ENCODE measurements at places on chromosomes 16 and 17. TPM values are rescaled to one million over a fixed set of nuclear protein-coding genes. Genes with fewer than 3 reads are reported as not detected.
A peak's percentile ranks its signal among the peaks of the same experiment; 100 is the strongest.

DNA sequence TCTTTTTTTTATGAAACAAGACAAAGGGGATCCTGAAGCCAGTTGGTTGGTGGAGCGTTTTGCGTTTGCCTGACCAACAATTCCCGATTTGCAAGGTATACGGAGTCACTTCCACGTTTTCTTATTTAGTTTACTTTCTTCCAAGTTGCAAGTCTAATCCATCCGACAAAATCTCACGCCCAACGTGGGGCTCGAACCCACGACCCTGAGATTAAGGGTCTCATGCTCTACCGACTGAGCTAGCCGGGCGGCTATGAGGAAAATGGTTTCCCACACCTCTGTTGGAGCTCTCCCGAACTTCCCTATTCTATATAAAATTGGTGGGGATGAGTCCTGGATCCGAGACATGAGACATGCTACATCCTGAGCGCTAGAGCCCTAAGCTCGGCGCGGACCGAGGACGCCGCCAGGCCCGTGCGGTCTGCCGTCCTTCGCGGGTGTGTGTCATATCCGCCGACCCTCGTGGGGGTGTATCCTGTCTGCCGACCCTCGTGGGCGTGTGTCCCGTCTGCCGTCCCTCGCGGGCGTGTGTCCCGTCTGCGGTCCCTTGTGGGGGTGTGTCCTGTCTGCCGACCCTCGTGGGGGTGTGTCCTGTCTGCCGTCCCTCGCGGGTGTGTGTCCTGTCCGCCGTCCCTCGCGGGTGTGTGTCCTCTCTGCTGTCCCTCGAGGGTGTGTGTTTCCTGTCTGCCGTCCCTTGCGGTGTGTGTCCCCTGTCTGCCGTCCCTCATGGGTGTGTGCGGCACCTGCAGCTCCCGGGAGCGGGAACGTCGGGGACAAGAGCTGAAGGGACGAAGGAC lies 22.6 kb downstream of the ZNF213 start:
- DNase-seq, result peak; percentile 79
- H3K27ac ChIP-seq, result peak overlapping the region; percentile 85
- no peaks in the 10 kb centered on the region for H3K36me3 ChIP-seq
- peaks cover 30% of the 10 kb centered on the region for H3K4me1 ChIP-seq

DNA sequence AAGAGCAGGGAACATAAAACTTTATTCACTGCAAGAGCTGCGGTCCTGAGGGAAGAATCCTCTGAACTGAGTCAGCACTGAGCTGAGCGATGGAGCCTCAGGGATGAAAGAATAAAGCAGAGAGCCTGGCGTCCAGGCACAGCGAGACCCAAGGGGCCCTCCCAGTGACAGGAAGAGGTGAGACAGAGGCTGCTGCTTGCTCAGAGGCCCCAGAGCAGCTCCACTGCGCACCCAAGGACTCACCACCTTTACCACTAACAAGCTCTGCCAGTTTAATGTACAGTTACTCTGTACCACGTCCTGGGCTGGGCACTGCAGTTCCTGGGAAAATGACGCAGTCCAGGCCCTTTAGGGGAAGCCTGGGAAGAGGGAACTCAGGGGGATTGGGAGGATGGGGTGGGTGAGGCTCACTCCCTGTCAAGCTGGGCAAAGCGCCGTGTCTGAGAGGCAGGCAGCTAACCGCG lies 5.6 kb downstream of the GFAP start:
- H3K27me3 ChIP-seq, result peaks cover 16% of the 10 kb centered on the region
- H3K36me3 ChIP-seq, result no peaks in the 10 kb centered on the region
- H3K4me3 ChIP-seq, result no peak overlapping the region
- no peak for DNase-seq
- H3K4me1 ChIP-seq, result peaks cover 10% of the 10 kb centered on the region

DNA sequence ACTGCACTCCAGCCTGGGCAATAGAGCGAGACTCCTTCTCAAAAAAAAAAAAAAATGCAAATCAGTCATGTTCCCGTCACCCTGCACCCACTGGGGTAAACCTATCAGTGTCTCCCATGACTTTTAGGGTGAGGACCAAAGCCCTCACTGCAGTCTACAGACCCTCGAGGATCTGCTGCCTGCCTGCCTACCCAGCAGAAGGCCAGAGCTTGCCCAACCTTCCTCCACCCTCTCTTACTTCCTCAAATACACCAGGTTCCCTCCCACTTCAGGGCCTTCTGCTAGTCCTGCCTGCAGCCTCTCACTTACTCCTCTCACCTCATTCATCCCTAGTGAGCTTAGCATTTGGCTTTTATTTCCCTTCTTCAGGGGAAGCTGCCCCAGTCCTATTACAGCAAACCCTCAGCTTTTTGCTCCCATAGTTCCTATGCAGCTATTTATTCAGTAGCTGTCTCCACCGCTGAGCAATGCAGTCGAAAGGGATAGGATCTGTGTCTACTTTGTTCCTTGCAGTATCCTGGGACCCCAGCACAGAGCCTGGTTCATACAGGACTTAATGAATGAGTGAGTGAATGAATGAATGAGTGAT lies 17.8 kb upstream of the TOB1 start:
- H3K36me3 ChIP-seq, result no peaks in the 10 kb centered on the region
- no peak for DNase-seq
- peaks cover 17% of the 10 kb centered on the region for H3K4me1 ChIP-seq
- no peaks in the 10 kb centered on the region for H3K27me3 ChIP-seq

GRCh38 chr17:1239210-1239609 lies 31.0 kb upstream of the BHLHA9 start:
- peaks cover 11% of the 10 kb centered on the region for H3K27me3 ChIP-seq
- no peak for DNase-seq
- H3K27ac ChIP-seq, result no peak overlapping the region

GRCh38 chr16:66903544-66904427 lies 14.9 kb downstream of the CDH16 start:
- DNase-seq, result no peak
- no peaks in the 10 kb centered on the region for H3K27me3 ChIP-seq

GRCh38 chr17:40490289-40490853 lies 11.1 kb downstream of the TNS4 start:
- H3K4me3 ChIP-seq, result no peak overlapping the region
- no peaks in the 10 kb centered on the region for H3K36me3 ChIP-seq
- no peak for DNase-seq
- no peak overlapping the region for H3K27ac ChIP-seq

NPB gene
- 0.50 TPM for total RNA-seq

DNA sequence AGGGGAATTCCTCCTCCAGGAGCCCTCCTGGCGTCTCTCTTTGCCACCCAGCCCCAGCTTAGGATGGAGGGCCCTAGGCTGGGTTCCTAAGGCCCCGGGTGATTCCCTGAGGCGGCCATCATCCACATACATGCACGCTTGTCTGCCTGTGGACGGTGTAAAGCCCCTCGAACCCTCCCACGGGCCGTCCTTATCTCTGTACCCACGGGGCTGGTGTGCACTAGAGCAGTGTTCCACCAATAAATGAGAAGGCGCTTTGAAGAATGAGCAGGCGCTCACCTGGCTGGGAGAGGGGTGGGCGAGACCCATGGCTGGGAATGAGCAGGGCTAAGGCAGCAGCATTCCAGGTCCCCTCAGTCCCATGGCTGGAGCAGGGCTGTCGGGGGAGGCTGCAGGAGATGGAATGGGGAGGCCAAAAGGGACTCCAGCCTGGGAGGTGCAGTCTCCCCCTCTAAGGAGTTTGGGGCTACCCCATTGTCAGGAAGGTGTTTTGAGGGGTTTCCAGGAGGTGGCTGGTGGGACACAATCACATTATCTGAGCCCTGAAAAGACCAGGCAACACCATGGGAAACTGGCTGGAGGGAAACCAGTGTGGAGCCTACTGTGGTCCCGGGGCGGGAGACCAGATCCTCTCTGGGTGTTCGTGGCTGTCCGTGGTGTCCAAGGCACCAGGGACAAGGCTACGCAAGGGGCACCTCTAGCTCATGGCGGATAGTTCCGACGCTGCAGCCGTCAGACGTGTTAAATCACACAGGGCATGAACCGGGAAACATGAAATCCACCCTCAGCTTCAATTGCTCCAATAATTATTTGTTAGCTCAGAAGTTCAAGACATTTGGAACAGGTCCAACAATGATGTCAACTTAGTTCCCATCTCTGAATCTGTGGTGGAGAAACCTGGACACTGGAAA lies 87.5 kb upstream of the DNAH17 start:
- DNase-seq, result no peak
- H3K4me3 ChIP-seq, result no peak overlapping the region
- H3K4me1 ChIP-seq, result peaks cover 32% of the 10 kb centered on the region
- H3K27me3 ChIP-seq, result no peaks in the 10 kb centered on the region
- H3K27ac ChIP-seq, result peak overlapping the region; percentile 91

GRCh38 chr16:78620291-78620690 lies 520.8 kb downstream of the WWOX start:
- no peak for DNase-seq
- H3K4me1 ChIP-seq, result peaks cover 2% of the 10 kb centered on the region
- no peaks in the 10 kb centered on the region for H3K36me3 ChIP-seq
- no peak overlapping the region for H3K4me3 ChIP-seq

SPATA32 gene
- total RNA-seq, result 0.62 TPM

DNA sequence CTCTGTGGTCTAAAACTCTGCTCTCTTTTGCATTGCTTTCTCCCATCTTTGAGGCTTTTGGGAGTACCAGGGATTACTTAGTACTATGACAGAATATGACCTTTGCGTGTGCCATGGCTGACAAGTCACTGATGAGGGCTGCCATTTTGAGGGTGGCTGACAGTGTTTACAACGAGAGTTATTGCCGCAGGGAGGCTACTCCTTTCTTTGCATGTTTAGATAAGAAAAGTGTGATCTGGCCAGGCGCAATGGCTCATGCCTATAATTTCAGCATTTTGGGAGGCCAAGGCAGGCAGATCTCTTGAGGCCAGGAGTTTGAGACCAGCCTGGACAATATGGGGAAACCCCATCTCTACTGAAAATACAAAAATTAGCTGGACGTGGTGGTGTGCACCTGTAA lies 77.5 kb downstream of the GSG1L start:
- H3K27ac ChIP-seq, result no peak overlapping the region
- peaks cover 6% of the 10 kb centered on the region for H3K27me3 ChIP-seq
- no peak overlapping the region for H3K4me3 ChIP-seq
- no peak for DNase-seq
- H3K4me1 ChIP-seq, result no peaks in the 10 kb centered on the region
- no peaks in the 10 kb centered on the region for H3K36me3 ChIP-seq

YPEL2 gene
- 5.4 TPM for total RNA-seq

GRCh38 chr17:74467221-74467951 lies 952 bp downstream of the CD300A start:
- DNase-seq, result peak; percentile 76
- H3K27me3 ChIP-seq, result no peaks in the 10 kb centered on the region
- H3K27ac ChIP-seq, result no peak overlapping the region
- H3K4me1 ChIP-seq, result peaks cover 39% of the 10 kb centered on the region
- H3K36me3 ChIP-seq, result peaks cover 7% of the 10 kb centered on the region

TAT gene
- total RNA-seq, result not detected

ZNF232 gene
- total RNA-seq, result 14.0 TPM

DNAAF8 gene
- 0.53 TPM for total RNA-seq
